ENCODE measurements at places on chromosomes 5 and 9.

GRCh38 chr9:33797837-33798236, 2.5 kb downstream of the PRSS3 start:
- no peak for DNase-seq

- DNase-seq = no peak
These were observed 38.3 kb downstream of the GDNF start for GRCh38 chr5:37801521-37801920.

DNA sequence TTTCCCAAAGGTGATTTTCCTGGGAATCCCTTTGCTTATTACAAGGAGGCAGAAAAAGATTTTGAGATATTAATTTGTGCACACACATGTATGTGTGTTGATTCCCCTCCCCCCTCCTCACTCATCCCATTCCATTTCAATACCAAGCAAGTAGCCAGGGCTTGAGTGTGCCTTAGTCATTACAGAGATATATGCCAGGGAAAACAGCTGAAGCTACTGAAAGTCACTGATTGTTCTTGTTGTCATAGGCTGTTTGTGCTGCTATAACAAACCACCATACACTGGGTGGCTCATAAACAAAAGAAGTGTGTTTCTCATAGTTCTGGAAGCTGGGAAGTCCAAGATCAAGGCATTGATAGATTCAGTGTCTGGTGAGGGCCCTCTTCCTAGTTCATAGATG, 158.6 kb downstream of the BAAT start:
- no peak for DNase-seq

- no peak for DNase-seq
These were observed 94.1 kb downstream of the FGF18 start for GRCh38 chr5:171513591-171513990.

DNA sequence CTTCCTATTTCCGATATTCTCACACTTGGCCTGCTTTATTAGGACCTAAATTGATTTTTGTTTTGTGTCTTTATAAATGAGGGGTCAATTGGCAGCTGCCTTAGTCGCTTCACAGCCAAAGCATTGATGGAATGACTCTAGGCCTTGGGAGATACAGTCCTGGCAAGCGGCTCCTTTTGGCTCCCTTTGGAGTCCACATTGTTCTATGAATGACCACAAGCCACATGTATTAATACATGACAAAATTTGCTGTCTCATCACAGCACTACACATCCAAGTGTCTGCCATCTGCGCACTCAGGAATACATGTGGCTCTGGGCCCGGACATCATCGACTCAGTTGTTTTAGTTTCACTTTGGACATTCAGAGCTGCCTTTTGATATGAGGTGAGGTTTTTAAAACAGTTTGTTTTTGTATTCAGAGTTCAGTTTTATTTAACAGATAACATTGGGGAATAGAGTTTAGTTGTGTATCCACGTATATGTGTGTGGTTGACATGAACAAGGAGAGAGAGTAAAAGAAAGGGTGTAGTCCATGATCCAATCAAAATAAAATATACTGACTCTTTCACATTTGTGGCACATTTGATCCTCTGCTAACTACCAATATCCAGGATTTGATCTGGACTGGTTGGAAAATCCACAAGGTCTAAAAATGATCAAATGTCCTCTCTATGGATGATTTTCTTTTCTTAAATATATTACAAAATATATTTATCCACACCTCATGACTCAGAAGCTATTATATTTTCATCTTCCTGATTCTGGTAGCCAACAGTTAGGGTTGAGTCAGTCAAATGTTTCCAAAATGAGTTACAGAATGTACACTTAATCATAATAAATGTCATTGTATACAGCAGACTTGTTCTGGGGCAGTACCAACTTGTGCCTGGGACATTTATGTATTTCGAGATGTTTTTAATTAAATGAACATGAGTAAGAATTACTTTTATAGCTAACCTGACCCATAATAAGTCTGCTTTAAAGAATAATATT, 114.0 kb upstream of the MTAP start:
- no peak for DNase-seq

GRCh38 chr9:126298063-126298801, 28.4 kb upstream of the MVB12B start:
- no peak for DNase-seq

DNA sequence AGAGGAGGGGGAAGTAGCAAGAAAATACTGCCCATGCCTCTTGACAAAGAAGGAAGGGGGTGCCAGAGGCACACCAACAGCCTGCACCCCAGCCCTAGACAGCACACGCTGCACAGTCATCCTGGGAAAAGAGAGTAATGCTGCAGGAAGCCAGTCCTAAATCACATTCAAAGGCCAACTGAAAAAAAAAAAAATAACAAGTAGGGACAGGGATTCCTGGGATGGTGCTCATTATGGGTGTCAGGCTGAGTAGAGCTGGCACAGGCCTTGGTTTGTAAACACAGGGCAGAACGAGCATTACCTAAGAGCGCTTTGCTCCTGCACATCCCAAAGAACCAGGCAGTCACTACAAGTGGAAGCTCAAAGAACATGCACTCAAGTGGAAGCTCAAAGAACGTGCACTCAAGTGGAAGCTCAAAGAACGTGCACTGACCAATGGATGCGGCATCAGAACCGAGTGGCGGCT, 7.8 kb downstream of the RAPGEF1 start:
- peak; percentile 82 for DNase-seq

- DNase-seq = no peak
These were observed 305.4 kb downstream of the SEMA5A start for GRCh38 chr5:9240431-9240830.

DNA sequence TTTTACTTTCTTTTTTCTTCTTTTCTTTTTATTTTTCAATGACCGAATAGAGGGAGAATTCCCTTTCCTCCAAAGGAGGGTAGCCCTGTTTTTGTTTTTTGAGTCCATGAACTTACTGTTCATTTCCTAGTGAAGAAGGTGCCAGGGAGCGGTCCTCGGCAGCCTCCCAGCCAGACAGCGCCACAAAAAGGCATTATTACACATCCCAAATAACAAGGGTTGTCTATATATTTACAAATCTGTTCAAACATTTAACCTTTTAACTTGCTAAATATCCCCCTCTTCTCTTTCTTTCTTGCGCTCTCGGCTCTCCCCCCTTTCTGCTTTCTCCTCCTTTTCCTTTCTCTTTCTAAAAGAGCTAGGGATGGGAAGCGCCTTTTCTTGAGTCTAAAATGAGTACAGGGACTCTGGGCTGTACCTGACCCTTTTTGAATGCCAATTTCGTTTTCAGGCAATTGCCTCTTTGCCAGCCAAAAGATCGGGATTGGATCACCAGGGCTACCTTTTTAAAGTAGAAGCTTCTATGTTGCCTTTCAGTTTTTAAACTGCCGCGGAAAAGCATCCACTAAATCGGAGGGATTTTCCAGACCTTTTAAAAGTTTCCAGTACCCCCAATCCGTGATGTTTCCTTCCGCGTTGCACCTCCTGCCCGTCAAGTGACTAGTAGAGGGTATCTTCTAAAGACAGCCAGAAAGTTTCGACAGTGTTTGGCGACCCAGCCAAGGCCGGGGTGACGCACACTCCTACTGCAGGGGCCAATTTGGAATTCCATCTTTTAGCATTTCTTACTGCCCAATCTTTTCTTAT, 125.6 kb downstream of the TMEM161B start:
- no peak for DNase-seq

DNA sequence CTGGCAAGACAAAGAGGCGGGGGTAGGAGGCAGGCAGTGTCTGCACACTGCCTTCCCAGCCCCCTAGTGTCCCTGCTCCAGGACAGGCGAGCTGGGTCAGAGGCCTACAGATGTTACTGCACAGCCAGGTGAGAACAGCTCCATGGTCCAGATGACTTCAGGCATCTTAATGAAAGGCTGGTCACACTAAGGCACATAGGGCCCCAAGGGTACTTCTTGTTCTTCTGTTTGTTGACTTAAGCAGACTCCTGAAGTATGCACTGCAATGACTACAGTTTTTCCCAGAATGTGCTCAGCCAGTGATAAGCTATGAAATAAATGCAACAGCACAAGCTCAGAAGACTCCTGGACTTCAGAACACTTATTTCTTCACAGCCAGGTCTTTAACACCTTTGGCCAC, 27.4 kb downstream of the ATPSCKMT start:
- no peak for DNase-seq

GRCh38 chr9:14272927-14273528, 40.9 kb downstream of the NFIB start:
- DNase-seq = no peak

DNA sequence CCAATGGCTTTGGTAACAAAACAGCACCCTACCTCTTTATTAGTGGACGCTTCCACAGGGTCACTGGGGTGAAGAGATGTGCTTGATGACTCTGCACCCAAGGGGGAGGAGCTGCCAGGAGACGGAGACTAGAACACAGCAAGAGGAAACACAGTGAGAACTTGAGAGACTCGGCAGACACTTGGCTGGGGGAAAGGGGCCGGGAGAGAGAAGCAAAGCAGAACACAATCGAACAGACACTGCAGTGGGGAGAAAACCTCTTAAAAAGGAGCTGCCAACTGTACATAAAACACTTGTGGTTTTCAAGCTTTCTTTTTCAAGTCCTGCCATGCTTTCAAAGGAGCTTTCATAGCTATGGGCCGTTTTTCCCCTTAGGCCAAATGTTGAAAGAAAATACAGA, 151.0 kb downstream of the ENTREP1 start:
- DNase-seq = no peak

DNA sequence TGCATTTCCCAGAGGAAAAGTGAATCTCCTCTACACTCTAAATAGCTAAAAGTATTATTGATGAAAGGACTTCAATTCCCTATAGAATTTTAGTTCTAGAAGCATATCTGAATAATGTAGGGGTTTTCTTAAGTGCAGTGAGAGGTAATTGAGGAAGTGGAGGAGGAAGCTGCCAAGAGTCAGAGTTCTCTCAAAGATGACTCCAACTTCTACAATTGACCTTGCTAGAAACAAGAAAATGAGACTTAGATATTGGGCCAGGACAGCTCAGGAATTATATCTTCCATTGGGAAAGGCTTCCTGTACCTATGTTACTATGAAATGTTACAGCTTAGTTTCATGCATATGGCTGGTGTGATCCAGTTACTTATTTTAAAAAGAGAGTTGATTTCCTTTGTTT, 10.4 kb upstream of the F2R start:
- DNase-seq = no peak

DNA sequence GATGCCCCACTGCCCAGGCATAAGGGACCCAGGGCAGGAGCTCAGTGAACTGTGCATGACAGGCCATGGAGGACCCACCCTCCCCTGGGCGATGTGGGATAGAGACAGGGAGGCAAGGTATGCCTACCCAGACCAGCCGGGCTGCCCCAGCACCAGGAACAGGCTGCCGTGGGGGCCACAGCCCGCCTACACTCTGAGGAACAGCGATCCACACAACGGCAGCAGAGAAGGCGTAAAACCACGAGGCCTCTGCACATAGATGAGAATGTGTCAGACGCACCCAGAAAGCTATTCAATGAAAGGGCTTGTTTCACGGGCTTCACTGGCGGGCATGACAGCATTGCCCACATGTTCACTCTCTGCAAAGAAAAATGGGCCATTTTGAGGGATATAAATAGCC, 49.5 kb downstream of the SEMA4D start:
- DNase-seq = no peak

- DNase-seq = no peak
These were observed 48.0 kb downstream of the SLC12A7 start for GRCh38 chr5:1063661-1064382.

GRCh38 chr5:106849266-106849665, 821.5 kb downstream of the EFNA5 start:
- DNase-seq = no peak

- DNase-seq = peak; percentile 22
These were observed 18.9 kb downstream of the KIF24 start for GRCh38 chr9:34310215-34310614.

DNA sequence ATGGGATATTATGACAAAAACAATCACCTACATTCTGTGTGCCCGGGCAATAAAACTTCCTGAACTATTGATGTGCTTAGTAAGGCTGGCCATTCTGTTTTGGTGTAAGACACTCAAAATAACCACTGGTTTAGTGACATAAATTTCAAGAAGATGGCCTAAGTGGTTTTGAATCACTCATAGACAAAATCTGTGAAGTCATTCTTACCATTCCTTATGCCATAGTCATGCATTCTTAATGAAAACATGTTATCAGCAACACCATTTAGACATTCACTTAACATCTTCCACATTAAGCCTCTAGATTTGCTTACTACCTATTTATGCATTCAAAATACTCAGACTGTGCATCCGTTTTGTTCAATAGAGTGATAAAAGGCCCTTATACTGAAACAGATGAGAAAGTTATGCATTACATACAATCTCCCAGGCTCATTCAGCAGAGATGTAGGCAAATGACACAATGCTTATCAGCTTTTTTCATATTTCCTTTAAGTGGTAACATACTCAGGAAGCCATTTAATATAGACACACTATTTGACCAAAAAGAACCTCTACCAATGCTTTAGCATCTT, 848.8 kb upstream of the DMAC1 start:
- DNase-seq = no peak

DNA sequence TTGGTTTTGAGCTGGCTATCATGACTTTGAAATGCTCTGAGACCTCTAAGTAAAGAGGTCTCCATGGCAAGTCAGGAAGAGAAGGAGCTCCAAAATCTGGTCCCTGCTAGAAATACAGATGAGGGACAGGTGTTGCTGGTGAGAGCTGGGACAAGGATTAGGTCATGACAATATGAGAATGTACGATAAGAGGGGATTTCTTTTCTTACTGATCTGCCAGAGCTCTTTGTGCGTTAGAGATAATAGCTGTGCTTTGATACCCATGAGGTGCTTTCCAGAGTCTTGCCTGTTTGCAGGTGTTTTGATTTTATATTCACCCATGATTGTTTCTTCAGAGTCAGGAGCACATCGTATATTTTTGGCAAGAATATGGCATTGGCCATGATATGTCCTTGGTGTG, 56.5 kb downstream of the ANKRD33B start:
- no peak for DNase-seq

DNA sequence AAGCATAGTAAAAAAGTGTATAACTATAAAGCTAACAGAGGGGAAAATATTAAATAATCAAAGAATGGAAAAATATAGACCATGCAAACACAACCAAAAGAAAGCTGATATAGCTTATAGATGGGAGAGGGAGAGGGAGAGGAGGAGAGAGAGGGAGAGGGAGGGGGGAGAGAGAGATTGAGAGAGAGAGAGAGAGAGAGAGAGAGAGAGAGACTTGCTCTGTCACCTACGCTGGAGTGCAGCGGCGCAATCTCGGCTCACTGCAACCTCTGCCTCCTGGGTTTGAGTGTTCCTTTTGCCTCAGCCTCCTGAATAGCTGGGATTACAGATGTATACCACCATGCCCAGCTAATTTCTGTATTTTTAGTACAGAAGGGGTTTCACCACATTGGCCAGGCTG, 110.6 kb downstream of the RAPGEF6 start:
- DNase-seq = no peak

GRCh38 chr5:30808996-30809395, 384.5 kb upstream of the CDH6 start:
- no peak for DNase-seq

GRCh38 chr9:36276254-36276653, 18.0 kb upstream of the GNE start:
- no peak for DNase-seq

DNA sequence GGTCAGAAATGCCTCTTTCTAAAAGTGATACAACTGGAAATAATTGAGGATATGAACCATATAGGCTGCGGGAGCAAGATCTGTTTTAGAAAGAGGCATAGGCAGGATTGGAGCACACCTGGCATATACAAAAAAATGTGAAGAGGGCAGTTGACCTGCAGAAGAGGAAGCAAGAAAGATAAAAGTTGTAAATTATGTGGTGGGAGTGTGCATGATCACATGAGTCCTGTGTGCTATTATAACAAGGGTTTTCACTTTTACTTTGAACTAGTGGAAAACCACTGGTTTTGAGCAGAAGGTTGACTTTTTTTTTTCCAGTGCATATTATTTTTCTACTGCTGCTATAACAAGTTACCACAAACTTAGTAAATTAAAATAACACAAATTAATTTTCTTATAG, 489.3 kb downstream of the ANXA1 start:
- no peak for DNase-seq
